ENCODE measurements at places on chromosomes 5 and 9.

DNA sequence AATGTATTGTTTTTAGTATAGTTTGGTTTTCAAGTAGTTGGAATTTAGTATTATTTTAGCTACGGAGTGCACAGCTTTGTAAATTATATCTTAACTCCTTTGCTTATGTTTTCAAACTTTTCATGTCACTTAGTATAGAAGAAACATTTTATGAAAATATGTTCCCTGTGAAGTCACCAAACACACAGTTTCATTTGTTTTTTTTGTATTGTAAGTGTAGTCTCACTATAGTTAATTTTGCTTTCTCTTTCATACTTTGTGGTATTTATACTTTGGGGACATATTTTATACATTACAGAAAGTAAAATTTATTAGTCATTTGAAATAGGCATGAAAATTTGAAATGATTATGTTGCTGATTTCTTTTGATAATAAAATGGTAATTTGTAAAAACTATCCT, 5.0 kb downstream of the CHSY3 start:
- DNase-seq = no peak

GRCh38 chr5:176855598-176855997, 43.5 kb downstream of the HK3 start:
- no peak for DNase-seq

DNA sequence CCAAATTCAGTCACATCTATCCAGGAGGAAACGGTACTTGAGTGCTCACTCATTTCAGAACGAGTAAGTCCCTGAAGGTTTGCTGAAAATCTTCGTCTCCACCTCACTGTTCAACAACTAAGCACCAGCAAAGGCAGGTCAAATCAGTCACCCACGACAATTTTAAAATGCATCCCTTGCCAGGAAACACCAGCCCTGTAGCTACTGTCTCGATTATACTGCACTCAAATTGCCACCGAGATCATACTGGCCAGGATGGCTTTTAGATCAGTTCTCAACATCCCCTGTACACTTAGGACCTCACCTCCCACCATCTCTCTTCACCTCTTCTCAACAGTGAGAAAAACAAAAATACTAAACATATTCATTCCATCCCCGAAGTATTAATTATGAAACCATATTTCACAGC, 298.6 kb downstream of the AGTPBP1 start:
- no peak for DNase-seq

- no peak for DNase-seq
Observed at GRCh38 chr9:10706788-10707187, 94.0 kb upstream of the PTPRD start.

GRCh38 chr5:177410575-177410974, 1.2 kb upstream of the F12 start:
- DNase-seq = no peak

DNA sequence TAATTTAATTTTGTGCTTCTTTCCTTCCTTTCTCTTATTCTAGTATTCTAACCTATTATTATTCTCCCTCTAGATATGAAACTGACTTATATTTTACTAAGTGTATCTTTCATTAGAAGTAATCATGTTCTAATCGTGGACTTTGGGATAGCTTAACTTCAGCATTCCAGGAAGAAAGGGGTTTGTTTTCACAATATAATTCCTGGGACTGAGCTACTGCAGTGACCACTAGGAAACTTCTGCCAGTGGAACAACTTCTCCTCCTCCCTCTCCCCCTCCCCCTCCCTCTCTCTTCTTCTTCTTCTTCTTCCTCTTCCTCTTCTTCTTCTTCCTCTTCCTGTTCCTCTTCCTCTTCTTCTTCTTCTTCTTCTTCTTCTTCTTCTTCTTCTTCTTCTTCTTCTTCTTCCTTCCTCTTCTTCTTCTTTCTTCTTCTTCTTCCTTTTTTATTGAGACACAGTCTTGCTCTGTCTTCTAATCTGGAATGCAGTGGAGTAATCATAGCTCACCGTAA, 127.9 kb downstream of the NNT start:
- no peak for DNase-seq

GRCh38 chr9:122340161-122340560, 30.7 kb upstream of the PTGS1 start:
- DNase-seq = no peak

DNA sequence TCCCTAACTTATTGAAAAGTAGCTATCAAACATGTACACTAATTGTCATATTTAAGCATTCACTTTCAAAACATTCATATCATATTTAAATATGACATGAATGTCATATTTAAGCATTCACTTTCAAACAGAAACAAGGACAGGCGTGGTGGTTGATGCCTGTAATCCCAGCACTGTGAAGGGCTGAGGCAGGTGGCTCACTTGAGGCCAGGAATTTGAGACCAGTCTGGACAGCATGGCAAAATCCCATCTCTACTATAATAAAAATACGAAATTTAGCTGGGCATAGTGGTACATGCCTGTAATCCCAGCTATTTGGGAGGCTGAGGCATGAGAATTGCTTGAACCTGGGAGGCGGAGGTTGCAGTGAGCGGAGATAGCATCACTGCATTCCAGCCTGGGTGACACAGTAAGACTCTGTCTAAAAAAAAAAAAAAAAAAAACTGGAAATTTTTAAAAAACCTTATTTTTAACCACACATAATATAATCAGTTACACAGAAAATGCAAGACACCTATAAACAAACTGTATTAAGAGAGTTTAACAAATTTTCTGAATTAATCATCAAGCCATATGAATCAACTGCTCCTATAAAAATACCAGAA, 88.1 kb downstream of the LPAR1 start:
- no peak for DNase-seq

DNA sequence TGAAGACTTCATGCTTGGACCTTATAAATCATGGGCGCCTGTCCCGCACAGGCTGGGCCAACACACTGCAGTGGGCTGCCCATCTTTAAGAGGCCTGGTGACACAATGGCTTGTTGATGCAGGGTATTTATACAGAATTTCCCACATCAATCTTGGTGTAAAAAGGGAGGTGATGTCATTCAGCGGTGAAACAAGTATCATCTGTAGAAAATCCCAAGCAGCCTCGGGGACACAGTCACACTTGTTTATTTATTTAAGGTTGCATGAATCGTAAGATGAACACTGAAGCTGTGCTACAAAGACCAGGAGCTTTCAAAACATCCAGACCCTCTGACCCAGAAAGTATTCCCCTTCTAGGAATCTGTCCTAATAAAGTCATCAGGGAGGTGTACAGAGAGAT, 40.5 kb downstream of the SMIM23 start:
- DNase-seq = no peak

DNA sequence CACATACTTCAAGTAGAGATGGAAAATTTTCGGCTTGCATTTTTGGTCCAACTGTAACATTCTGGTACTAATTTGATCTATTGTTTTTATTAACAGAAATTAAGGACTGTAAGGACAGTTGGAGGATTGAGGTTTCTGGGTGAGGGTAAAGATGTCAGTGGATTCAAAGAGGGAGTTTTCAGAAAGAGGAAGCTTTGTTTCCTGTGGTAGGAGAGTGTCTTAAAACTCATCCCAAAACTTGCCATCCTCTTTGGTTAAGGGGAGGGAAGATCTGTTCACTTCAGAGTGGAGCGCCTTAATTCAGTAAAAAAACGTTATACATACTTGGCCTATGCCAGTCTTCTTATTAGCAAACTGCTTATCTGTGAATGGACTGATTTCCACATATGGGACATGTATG, 13.8 kb downstream of the CNTRL start:
- DNase-seq = no peak

GRCh38 chr5:176342158-176342483, 19.4 kb downstream of the KIAA1191 start:
- DNase-seq = no peak

GRCh38 chr5:39302472-39302871, 61.8 kb downstream of the C9 start:
- no peak for DNase-seq

DNA sequence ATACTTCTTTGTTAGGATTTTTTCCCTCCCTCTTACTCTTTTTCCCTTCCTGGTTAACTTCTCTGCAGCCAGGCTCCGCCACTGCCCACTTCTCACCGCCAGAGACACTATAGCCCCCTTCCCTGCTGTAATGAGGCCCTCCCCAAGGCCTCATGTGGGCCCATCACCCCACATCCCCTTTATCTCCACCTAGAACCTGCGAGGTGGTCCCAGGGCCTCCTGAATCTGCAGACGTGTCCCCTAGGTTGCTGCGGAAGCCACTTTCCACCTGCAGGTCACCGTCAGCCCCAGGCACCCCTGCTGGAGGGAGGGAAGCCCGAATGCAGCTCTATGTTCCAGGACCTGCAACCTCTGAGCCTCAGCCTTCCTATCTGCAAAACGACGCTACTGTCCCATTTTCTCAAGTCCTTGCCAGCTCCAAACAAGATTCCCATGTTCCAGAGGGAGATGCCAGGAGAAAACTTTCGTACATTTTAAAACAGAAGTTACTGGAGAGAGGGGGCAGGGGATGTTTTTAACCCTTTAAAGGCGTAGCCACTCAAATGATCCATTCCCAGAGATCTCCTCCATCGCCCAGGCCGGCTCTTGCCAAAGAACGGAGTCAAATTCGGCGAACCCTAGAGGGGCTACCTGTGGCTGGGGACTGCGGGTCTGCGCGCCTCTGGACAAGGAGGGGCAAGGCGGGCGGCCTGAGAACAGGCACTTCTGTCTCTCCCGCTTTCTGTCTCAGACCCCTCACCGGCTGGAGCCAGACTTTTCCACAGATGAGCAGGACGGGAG, 929 bp downstream of the SH3PXD2B start:
- DNase-seq = no peak

DNA sequence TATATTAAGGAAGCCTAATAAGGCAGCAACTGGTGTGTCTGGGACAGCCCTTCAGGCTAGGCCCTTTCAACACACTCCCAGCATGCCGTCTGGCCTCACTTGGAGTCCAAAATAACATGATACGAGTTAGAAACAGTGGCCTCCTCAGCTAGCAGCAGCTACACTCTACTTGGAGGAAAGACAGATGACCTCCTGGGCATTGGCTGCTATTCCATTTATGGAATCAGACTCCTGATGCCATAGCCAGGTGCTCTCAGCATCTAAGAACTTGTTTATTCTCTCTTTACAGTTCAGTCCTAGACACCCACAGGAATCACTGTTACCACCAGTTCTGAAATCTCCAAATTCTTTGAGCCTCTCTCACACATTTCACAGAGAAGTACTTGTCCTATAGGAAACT, 31.8 kb downstream of the RUSC2 start:
- DNase-seq = no peak

GRCh38 chr5:67152400-67152799, 44.2 kb downstream of the CD180 start:
- DNase-seq = no peak

GRCh38 chr5:180605554-180606214, 14.4 kb upstream of the SCGB3A1 start:
- peak; percentile 15 for DNase-seq

- no peak for DNase-seq
Observed at GRCh38 chr9:131605770-131606590, 60.7 kb downstream of the PRRT1B start.

DNA sequence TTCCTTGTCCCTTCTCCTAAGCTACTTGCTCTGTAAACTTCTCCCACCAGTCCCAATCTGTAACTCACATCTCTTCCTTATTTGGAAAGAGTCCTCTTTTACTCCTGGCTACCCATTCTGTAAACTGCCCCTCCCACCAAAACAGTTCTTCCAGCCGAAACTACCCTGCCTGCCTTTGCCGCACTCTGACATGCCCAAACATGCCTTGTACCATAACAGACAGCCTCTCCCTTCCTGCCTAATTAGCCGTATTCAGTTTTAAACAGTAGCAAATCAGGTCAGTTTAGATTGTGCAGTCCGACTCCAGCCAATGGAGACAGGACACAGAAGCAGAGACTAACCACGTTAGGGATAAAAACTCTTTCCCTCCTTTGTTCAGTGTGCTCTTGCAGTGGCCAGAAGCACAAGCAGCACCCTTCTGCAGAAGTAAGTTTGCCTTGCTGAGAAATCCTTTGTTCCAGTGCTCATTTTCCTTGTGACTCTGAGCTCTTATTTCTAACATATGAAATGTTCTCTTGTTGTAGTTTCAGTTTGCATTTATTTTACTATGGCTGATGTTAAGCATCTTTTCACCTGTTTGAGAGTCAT, 5.4 kb upstream of the GLT6D1 start:
- no peak for DNase-seq

- DNase-seq = no peak
Observed at GRCh38 chr9:98438666-98439065, 183.2 kb upstream of the TBC1D2 start.

DNA sequence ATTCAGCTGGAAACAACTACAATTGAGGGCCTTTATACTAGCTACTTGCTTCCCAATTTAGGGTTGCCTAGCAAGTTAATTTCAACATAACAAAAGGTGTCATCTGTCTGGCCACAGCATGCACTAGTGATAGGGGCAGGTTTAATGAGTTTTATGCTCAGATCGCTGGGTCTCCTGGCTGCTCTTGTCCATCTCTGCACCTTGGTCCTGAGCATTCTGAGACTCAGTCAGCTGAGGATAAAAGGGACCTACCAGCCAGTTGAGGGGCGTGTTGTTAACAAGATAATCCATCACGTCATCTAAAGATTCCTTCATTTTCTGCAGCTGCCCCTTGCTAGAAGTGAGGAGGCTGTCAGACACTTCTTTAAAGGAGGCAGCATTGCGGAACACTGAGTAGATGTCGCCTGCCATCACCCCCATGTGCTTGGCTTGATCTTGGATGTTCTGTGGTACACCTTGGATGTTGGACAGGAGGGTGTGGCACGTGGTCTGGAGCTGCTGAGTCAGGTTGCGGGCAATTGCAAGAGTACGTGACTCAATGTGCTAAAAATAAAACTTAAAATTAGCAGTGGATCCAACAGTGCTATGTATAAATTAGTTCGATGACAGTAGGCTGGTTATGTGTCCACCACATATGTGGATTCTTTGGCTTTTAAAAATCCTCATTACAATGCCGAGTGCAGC, 11.0 kb downstream of the PLIN2 start:
- DNase-seq = no peak

- DNase-seq = no peak
Observed at GRCh38 chr5:146338774-146339714, at the start of gene POU4F3. TSS of gene POU4F3 (plus strand) at chr5:146338839. CDS start at chr5:146339113, 274 bp downstream.

DNA sequence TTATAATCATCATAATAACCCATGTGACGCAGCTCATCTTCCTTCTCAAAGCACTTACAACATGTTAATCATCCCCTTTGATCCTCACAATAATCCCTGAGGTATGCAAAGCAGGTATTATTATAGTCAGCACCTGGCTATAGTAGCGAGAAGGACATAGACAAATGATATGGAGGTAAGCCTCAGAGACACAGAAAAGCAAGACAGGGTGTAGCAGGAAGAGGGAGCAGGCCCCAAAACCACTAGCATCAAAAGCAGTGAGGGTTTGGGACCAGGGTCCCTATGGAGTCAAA, 139.2 kb upstream of the SLC30A5 start:
- DNase-seq = no peak

DNA sequence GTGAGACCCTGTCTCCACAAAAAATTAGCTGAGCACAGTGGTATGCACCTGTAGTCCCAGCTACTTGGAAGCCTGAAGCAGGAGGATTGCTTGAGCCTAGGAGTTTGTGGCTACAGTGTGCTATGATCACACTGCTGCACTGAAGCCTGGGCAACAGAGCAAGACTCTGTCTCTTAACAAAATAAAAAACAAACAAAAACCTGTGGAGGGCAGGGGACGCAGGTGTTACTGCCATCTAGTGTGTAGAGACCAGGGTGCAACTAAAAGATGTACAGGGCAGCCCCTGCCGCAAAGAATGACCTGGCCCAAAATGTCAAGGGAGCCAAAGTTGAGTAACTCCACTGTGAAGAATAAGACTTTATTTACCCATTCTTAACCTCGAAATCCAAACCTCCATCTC, 27.1 kb downstream of the ASPN start:
- no peak for DNase-seq
